Left kidney (tissue), 8 donors: ENCODE measurements at places on chromosomes 3 and 15. TPM values are rescaled to one million over a fixed set of nuclear protein-coding genes. Genes with fewer than 3 reads are reported as not detected.

DNA sequence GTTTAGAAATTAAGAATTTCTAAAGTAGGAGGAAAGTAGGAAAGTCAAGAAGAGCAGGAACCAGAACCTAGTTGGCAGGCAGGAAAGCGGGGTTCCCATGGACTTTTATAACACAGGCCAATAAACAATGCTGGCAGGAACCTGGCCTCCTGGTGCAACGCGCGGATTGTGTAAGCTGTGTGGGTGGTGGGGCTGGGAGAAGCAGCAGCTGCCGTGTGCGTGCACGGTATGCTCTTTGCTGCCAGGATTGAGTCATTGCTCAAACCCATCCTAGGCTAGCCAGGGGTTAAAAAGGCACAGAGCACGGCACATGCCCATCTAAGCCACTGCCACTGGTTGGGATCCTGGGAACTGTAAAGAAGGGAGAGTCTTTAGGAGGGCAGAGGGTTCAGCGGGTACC is 209.9 kb upstream of the RGMA start:
- no peak for DNase-seq

- DNase-seq: no peak
These were observed 418.9 kb upstream of the TPRG1 start for GRCh38 chr3:188752850-188753249.

The CACNA2D2 gene
- polyA plus RNA-seq: 14.6 TPM

The NMNAT3 gene
- polyA plus RNA-seq: 11.9 TPM

The NR2F2 gene
- 348 TPM for polyA plus RNA-seq

The TMC3 gene
- polyA plus RNA-seq: 0.17 TPM
